ENCODE measurements at places on chromosomes 12 and 14.
A peak's percentile ranks its signal among the peaks of the same experiment; 100 is the strongest.

GRCh38 chr12:89350630-89351488, 1.4 kb downstream of the DUSP6 start:
- no peak for DNase-seq

- no peak for DNase-seq
Observed at GRCh38 chr14:93302688-93303581, 29.9 kb downstream of the BTBD7 start.

GRCh38 chr12:51460519-51460918, 35.9 kb downstream of the SLC4A8 start:
- DNase-seq = no peak

- DNase-seq = no peak
Observed at GRCh38 chr14:63737582-63738006, 9.7 kb upstream of the SGPP1 start.

DNA sequence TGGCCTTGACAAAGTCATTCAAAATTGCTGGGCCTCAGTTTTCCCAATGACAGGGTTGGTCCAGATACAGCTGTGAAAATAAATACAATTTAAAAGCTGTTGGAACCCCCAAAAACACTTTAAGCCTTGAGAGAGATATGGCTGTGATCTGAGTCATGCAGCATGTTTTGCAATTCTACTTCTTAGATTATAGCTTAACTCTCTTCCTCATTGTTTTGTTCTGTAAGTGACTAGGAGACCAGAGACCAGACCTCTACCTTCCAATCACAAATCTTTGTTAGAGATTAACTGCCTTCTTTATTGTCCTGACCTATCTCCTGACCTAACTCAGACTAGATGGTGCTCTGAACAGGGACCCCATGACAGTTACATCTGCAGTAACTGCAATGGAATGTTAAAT, 198.1 kb downstream of the STXBP6 start:
- no peak for DNase-seq

- DNase-seq = no peak
Observed at GRCh38 chr14:55352201-55352600, 59.4 kb downstream of the ATG14 start.

- no peak for DNase-seq
Observed at GRCh38 chr12:108052260-108052659, 76.8 kb upstream of the WSCD2 start.

DNA sequence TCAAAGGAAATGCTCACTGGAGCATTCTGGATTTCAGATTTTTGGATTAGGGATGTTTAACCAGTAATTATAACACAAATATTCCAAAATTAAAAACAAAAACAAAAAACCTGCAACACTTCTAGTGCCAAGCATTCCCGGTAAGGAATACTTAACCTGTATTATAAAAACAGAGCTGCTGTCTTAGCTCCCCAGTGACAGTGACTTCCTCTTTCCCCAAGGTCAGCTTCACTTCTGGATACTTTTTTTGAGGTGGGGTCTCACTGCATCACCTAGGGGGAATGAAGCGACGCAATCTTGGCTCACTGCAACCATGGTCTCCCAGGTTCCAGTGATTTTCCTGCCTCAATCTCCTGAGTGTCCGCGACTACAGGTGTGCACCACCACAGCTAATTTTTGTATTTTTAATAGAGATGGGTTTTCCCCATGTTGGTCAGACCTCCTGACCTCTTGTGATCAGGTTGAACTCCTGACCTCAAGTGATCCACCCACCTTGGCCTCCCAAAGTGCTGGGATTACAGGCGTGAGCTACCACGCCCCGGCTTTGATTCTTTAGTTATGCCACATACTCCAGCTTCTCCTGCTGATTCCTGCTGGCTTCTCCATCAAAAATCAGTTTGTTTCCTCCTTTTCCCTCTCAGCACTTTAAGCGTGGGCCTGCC, 15.9 kb downstream of the PPP1CC start:
- DNase-seq = no peak

DNA sequence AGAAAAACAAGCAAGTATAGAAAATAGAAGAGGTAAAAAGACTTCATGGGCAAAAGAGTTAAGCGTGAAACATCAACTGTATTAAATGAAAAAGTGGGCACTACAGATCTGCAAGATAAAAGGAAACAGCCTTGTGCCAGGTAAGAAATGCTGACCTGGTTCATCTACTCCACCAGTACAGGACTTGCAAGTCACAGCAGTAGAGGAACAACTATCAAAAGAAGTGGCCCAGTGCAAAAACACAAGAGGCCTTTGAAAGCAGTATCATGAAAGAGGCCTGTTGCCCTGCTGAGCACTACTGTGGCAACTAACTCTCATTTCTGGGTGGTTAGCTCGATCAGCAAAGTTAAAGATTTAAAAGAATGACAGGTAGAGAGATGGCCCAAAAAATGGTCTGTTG, 10.5 kb downstream of the DHRS7 start:
- DNase-seq = peak; percentile 1

DNA sequence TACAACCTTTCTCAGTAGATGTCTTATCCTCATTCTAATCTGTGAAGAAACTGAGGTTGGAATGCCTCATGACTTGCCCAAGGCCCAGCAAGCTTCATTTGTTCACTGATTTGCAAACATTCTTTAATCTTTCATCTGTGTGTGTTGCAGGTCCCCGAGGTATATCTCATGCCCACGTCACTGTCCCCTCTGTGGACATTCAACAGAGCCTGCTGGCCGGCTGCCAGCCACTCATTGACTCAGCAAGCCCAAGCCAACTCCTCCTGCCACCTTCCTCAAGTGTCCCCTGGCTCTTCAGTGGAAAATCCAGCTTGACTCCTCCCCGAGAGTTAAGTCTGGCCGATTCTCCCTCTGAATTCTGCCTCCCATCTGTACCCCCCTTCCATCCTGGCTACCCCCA, 1.9 kb upstream of the DCAF4 start:
- no peak for DNase-seq

- DNase-seq = no peak
Observed at GRCh38 chr12:129610601-129611120, 293.2 kb downstream of the TMEM132D start.

GRCh38 chr14:91229743-91230200, 14.7 kb downstream of the GPR68 start:
- DNase-seq = peak; percentile 82

GRCh38 chr12:58773986-58774385, 146.3 kb downstream of the LRIG3 start:
- DNase-seq = no peak

- no peak for DNase-seq
Observed at GRCh38 chr12:123984903-123985302, 11.9 kb downstream of the ZNF664 start.

GRCh38 chr12:2510045-2510444, 284.7 kb upstream of the FKBP4 start:
- DNase-seq = no peak

- no peak for DNase-seq
Observed at GRCh38 chr14:104856157-104856868, 8.8 kb upstream of the CEP170B start.

DNA sequence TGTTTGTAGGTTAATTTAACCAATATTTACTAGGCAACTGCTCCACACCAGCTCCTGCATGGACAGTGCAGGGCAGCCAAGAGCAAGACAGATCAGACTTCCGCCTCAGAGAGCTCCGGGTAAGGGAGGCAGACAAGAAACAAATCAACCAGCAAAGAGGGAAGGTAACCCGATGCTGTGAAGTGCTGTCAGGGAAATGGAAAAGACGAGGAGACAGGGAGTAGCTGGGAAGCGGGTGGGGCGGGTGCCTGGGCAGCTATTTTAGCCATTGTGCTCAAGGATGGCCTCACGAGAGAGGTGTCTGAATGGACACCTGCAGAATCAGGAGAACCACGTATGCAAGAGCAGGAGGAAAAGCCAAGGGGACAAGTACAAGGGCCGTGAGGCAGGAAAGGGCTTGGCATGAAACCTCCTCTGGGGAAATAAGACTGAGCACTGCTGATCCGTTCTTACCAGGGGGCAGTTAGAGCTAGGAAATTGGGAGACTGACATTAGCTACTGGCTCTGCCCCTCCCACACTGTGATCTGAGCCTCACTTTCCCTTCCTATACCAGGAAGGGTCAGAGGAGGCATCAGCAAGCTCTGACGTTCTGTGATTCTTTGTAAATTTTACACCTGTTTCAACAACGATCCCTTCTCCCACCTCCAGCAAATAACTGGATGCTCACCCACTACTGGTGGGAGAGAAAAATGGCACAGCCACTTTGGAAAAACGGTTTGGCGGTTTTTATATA, 6.5 kb upstream of the TMEM119 start:
- DNase-seq = no peak

DNA sequence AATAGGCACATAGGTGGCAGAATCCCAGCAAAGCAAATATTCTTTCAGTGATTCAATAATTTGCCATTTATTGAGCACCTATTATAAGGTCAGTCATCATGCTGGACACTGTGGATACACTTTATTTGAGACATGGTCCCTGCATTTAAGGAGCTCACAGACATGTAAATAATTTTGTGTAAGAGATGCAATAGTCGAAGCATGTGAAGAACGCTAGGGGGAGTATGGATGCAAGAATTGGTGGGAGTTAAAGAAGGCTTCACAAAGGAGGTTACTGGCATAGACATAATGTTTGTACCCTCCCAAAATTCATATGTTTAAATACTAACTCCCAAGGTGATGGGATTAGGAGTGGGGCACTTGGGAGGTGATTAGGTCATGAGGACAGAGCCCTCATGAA, 260.6 kb upstream of the GARIN6 start:
- peak; percentile 21 for DNase-seq

DNA sequence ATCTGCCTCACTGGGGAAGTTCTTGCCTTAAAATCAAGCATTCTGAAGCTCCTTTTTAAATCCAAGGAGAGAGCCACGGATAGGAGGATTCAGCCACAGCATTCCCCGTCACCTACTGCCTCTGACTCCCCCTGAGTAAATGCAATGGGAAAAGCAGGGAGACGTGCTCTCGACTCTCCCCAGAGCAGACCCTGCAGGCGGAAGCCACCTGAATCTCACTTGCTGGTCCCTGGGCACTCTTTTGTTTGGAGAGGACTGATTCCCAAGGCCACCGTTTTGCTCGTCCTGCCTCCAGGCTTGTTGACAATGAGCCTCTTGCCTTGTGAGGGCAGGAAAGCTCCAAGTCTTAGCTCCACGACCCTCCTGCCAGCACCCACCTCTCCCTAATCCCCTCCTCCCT, 204.5 kb downstream of the SLC15A4 start:
- no peak for DNase-seq

- no peak for DNase-seq
Observed at GRCh38 chr14:36702474-36702873, 40.8 kb downstream of the PAX9 start.

GRCh38 chr12:41819948-41820347, 324.7 kb downstream of the GXYLT1 start:
- no peak for DNase-seq

GRCh38 chr14:32559590-32559989, 230.5 kb downstream of the AKAP6 start:
- DNase-seq = no peak

DNA sequence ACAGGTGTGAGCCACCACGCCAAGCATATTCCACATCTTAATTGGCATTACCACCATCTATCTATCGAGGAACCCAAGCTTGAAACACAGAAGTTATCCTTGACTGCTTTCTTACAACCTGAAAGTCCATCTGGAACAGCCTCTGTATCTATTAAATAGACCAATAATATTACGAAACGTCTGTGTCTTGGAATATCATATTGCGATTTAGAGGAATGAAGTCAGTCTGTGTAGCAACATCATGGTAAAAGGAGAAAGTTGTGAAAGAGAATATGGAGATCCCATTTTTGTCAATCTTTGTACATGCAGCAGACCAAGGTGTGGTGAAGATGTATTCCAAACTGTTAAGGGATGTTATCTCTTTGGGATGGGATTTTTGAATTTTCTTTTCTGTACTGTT, 25.8 kb upstream of the MAX start:
- no peak for DNase-seq

GRCh38 chr14:84894254-84894653, 635.7 kb upstream of the FLRT2 start:
- no peak for DNase-seq

GRCh38 chr14:101078170-101078891, 174.8 kb upstream of the RTL1 start:
- DNase-seq = no peak

DNA sequence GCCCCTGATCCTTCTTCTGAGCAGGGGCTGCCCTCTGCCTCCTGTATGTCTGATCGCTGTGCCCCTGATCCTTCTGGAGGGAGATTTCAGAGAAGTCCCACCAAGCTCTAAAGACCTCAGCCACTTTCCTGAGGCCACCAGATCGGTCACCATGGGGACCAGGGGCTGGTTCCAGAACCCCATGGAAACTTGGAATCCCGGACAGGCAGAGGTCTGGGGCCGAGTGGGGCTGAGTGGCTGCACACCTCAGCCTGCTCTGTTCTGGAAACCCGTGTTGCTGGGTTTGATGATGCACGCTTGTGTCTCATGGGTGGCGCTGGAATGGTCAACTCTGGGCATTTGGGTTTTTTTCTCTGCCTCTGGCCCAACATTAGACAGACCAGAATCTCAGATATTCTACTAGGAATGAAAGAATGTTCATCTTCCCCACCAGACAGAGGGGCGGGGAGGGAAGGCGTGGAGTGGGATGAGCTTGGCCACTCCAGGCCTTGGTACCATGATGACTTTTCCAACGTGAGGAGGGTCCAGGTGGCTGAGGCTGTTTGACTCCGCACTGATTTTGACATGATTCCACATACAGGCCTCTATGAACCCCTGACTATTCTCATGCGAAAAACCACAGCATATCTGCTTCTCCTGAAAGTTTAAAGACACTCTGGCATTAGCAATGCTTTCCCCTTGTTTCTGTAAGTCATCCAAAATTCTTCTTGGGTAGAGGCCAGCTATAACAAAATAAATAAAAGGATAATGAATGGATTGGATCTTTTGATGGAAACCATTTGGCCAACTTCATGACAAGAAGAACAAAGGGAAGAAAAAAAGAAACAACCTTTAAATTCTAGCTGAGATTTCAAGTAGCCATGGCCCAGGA, 114.5 kb downstream of the ADGRD1 start:
- DNase-seq = no peak

GRCh38 chr14:65290830-65291229, 121.7 kb upstream of the FUT8 start:
- no peak for DNase-seq

- DNase-seq = no peak
Observed at GRCh38 chr14:81066672-81067071, 111.3 kb downstream of the TSHR start.

- no peak for DNase-seq
Observed at GRCh38 chr14:56731187-56731586, 79.1 kb downstream of the OTX2 start.

DNA sequence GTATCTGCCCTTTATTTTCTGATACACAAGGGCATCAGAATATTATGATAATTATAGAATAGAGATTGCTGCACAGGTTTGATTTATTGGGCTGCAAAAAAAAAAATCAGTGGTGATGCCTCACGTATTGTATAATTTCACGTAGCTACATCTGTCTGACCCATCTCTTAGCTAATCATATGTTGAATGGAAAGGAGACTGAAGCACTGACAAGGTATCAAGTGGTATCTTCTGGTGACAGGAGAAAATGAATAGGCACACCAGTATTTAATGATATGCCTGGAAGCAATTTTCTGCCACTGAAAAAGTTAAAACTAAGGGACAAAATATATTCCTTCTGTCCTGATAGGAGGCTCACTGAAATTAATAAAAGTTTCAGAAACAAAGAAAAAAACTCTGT, 837.2 kb upstream of the FBXO33 start:
- no peak for DNase-seq
